ENCODE measurements at places on chromosomes 2 and 18.

DNA sequence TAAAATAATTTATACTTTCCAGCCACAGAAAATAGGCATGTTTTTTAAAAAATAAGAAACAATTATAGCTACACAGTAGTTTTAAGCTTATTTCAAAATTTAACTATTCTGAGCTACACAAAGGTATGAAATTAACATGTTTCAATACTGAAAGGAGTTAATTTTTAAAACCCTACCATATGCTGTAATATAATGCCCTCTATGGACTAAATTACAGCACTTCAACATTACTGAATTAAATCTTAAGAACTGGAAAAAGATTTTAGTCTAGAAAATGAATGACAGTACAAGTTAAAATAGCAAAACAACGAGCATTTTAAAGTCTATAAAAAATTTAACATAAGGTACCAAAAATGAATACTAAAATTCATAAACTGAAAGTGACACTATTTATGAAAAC is 36.3 kb downstream of the RTN4 start:
- no peak for DNase-seq

- no peak for DNase-seq
These were observed 544.1 kb upstream of the CDH7 start for GRCh38 chr18:65206551-65207260.

- DNase-seq: no peak
These were observed 82.8 kb upstream of the CCBE1 start for GRCh38 chr18:59779979-59780378.

GRCh38 chr2:226497146-226497909 is 302.3 kb downstream of the IRS1 start:
- no peak for DNase-seq

DNA sequence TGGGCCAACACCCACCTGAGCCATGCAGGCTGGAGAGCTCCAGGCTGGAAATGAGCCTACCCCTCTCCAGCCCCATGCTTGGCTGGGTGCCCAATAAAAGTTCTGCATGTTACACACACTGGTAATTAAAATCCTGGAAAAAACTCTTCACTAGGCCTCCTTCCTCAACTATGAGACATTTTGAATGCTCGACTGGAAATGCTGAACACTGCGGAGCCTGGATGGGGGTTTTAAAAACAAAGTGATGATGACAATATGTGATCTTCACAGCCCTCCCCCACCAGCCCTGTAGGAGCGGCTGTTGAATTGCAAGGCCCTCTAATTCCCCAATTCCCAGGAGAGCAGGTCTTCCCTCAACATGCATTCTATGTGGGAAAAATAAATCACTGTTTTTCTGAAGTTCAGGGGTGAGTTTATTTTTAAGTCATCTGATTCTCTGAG is 179.2 kb downstream of the TTC32 start:
- no peak for DNase-seq

DNA sequence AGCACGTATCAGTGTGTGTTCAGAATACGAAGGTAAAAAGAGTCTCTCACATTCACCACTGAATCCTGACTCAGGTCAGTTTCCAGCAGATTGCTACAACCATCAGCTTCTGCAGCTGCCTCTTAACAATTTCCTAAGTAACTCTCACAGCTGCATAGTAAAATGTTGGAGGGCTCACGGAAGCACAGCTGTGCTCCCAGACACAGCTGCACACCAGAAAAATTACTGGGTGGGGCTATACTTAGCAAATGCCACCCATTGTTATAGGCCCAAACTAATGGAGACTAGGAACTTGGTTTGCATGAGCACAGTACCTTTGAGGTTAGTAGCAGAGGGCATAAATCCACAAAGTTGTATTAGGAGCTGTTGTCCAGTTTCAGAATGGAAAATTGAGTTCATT is 153.9 kb upstream of the ERBB4 start:
- DNase-seq: no peak

GRCh38 chr18:49638891-49639557 is 77.2 kb downstream of the LIPG start:
- DNase-seq: no peak

DNA sequence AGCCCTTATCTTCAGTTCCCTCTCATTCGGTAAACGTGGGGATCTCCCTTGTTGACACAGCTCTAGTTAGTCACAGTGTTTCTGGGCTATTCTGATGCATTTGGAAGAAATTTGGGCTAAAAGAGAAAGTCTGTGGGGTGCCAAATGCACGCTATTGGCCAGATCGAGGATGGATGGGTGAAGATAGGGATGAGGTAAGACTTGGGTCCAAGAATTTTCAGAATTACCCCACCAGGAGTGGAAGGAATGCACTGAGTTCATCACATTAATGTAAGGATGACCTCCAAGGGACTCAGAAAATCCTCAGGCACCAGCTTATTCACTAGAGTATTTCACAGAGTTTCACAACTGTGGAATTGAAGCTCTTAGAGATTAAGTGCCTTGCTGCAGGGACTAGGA is 49.3 kb downstream of the NRP2 start:
- DNase-seq: no peak

- no peak for DNase-seq
These were observed 6.9 kb upstream of the PARD3B start for GRCh38 chr2:204538182-204539018.

- no peak for DNase-seq
These were observed 274.3 kb downstream of the PRKCE start for GRCh38 chr2:45925636-45926366.

- DNase-seq: no peak
These were observed 86.7 kb downstream of the ACAA2 start for GRCh38 chr18:49726675-49726963.

GRCh38 chr2:219562049-219563020 is 9.0 kb downstream of the OBSL1 start:
- DNase-seq: no peak

- DNase-seq: no peak
These were observed 9.7 kb downstream of the ITM2C start for GRCh38 chr2:230874456-230874855.

DNA sequence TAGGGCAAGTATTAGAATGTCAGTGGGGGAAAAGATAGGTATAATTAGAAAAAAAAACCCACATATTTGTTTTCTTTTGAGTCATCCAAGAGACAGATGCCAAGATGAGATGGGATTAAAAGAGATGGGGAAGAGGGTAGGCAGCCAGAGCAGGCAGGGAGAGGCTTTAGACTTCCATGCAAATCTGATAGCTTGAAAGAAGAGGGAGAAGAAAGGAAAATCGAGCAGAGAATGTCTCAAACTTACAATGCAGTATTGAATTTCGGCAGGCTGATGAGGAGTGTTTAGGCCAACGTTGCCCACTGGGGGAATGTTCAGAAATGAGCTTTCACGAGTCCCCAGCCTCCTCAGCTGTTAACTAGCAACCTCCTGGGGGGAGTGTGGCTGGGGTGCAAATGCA is 91.3 kb downstream of the SPATS2L start:
- DNase-seq: no peak

- DNase-seq: no peak
These were observed 45.8 kb upstream of the ID2 start for GRCh38 chr2:8636041-8636491.

DNA sequence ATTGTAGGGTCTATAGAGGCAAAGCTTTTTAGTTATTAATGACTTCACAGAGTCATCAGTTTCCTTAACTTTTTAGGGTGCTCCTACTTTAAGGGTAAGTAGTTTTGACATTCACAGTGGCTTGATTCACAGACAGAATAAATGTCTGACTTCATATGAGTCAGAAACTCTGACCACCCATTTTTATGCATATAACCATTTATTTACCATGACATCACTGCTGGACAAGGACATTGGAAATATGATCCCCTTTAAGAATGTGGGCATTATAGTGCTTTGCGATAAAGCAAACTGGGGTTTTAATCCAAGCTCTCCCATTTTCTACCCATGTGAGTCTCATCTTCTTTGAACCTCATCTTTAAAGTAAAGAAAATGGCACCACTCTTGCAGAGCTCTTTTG is 162.0 kb upstream of the MC4R start:
- DNase-seq: no peak

GRCh38 chr2:172804423-172804822 is 68.8 kb downstream of the RAPGEF4 start:
- DNase-seq: no peak

DNA sequence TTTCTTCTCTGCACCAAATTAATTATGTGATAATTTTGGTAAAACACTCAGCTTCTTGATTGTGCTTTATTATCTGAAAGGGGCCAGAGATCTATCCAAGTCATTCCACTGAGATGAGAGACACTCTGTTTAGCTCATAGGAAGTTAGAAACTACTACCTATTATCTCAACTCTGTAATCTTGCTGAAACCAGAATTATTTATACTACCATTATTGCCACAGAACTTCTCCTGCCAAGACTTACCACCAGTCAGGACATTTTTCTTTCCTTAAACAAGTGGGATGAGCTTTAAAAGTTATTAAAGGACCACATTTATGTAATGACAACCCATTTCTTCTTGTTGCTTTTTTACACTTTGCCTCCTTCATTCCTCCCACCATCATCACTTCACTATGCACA is 855.6 kb upstream of the PIK3C3 start:
- no peak for DNase-seq

DNA sequence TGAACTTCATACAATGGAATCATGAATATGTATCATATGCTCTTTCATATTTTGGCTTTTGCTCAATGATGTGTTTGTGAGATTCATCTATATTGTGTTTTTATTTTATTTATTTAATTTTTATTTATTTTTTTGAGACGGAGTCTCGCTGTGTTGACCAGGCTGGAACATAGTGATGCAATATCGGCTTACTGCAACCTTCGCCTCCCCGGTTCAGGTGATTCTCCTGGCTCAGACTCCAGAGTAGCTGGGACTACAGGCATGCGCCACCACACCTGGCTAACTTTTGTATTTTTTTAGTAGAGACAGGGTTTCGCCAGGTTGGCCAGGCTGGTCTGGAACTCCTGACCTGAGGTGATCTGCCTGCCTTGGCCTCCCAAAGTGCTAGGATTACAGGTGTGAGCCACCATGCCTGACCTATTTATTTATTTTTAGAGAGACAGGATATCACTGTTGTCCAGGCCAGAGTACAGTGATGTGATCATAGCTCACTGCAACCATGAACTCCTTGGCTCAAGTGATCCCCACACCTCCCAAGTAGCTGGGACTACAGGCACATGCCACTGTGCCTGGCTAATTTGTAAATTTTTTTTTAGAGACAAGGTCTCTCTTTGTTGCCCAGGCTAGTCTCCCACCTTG is 74.5 kb downstream of the TET3 start:
- no peak for DNase-seq

DNA sequence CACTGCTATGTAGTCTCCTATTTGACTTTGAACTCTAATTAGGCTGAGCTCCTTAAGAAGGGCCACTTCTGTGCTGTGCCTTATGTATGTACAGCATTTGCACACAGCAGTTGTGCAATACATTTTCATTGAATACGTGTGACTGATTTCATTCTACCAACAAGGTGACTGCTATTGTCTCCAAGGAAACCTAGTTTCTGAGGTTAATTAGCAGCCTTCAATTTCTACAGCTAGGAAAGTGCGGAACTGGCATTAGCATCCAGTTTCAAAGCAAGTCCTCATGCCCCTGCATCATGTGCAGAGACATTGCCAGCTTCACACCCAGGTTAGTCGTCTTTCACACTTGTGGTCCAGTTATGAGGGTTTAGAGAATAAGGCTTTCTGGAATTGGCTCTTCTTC is 58.6 kb downstream of the NCK2 start:
- no peak for DNase-seq

GRCh38 chr2:1621041-1621440 is 123.3 kb downstream of the PXDN start:
- DNase-seq: no peak

DNA sequence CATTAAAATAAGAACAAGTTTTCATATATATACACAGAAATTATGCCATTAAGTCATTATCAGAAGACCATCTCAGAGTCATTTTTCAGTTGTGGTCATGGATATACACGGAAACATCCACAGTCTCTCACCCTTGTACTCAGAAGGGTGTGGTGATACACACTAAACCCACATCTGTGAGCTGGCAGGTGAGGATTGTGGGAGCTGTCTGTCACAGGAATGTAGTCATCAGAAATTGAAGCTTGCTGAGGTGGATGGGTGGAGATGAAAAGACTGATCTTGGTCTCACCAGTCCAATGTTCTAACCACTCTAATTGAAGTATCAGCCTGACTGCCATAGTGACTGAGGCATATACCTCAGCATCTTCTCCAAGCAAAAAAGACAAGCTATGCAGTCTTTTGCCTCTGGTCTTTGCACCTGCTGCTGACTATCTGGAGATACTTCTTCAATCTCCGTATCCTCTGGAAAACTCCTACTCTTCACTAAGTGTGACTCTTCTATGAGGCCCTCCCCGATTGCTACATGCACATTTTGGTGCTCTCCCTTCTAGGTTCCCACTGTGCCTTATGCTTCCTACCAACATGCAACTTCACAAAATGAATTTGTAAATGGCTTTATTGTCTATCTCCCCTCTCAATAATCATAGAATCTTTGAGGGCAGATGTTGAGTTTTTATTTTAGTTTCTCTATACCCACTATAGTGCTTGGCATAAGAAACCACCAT is 232.8 kb downstream of the DYM start:
- no peak for DNase-seq

- DNase-seq: no peak
These were observed 35.4 kb downstream of the PDE1A start for GRCh38 chr2:182391443-182391842.

DNA sequence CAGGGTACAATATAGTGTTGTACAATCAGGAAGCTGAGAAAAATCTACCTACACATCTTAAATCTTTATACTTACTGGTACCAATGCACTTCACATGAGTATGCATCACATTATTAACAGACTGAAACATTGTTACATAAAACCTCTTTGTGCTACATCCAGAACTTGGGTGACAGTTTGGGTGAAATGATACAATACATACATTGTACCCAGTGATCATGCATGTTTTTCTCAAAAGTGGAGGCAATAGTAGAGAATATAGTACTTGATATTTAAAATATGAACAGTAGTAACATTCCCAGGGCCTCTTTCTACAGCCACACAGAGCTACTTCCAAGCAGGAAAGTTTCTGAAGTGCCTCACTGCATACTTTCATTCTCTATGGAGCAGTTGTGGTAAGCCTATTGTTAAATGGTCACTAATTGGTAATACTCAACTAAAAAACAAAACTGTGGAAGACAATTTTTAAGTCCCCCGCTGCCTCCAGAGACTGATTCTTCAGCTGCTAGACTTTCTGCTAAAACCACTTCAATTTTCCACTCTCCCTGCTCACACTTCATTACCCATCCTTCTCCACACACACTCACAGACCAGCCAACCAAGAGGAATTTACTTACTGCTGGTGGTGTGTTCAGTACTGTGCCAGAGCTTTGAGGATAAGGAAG is 22.9 kb upstream of the GRB14 start:
- no peak for DNase-seq

DNA sequence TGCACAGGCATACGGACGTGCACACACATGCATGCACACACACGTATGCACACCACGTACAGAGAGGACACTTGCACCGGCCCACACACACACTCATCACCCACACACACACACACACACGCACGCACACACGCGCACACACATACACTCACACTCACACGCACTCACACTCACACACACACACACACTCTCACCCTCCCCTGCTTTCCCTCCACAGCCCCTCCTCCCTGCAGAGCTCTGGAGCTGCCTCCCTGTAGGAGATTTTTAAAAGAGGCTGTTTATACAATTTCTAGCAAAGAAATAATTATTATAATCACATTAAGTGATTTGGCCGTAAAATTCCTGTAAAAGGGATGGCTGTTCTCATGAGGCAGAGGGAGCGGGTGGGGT is 36.5 kb upstream of the SNED1 start:
- no peak for DNase-seq

Measured in stimulated activated CD8-positive, alpha-beta memory T cell treated with anti-CD3 and anti-CD28 coated beads, Interleukin-4, amount 100 ng/mL, for 1 hour (primary cell).